ENCODE measurements at places on chromosomes 4 and X.

GRCh38 chrX:155841232-155841631, 39.9 kb upstream of the VAMP7 start:
- no peak for DNase-seq

DNA sequence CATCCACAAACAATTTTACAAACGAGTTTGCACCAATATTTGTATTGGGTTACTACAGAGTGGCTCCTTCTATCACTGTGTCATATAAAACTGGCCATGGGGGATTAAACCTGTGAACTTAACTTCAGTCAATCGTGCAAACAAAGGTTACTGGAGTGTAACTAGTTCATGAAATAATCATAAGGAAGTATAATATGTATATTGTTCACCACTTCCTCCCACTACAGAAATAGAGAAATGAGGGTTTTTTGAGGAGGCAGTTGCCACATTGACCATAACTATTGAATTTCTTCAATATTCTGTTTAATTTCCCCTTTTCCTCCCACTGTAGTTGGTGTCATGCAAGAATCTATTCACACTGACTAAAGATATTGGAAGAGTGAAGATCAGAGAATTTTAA, at the start of gene GPR82:
Gene GPR82, plus strand, starts transcription at position 356 of the 400 bp plus-strand sequence. CDS start 2,846 bp downstream, outside the sequence.
- no peak for DNase-seq

DNA sequence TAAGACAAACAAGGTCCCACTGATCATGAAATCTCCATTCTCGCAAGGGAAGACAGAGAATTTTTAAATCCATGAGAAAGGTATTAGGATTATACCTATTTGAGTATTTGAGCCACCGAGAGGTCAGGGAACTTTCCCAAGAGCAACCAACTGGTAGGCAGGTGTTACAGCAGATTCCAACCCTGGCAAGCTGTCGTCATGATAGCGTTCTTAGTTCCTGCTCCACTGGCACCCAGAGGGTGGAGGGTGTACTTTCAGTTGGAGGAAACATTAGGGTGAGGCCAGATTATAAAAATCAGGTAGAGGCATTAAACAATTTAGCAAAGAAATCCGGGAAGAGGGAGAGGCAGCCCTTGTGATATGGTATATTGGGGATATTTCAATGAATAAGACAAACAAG, 23.3 kb downstream of the COQ2 start:
- no peak for DNase-seq

GRCh38 chrX:24343719-24344118, 16.7 kb upstream of the SUPT20HL1 start:
- DNase-seq: no peak
